ENCODE measurements at places on chromosomes 12 and 14.

GRCh38 chr14:60878536-60878935, 102.3 kb downstream of the TRMT5 start:
- no peak for DNase-seq

GRCh38 chr12:104336115-104336514, 32.6 kb downstream of the EID3 start:
- DNase-seq = peak; percentile 60

DNA sequence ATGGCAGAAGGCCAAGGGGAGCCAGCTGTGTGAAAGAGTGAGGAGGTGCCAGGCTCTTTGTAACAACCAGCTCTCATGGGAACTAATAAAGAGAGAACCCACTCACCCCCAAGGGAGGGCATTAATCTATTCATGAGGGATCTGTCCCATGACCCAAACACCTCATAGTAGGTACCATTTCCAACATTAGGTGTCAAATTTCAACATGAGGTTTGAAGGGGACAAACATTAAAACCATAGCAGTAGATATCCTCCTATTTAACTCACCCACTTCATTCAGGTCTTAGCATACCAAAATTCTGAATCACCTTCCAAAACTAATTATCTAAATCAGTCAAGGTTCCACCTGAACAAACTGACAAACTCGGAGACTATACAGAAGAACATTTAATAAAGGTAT, 75.3 kb downstream of the PPFIA2 start:
- DNase-seq = no peak

DNA sequence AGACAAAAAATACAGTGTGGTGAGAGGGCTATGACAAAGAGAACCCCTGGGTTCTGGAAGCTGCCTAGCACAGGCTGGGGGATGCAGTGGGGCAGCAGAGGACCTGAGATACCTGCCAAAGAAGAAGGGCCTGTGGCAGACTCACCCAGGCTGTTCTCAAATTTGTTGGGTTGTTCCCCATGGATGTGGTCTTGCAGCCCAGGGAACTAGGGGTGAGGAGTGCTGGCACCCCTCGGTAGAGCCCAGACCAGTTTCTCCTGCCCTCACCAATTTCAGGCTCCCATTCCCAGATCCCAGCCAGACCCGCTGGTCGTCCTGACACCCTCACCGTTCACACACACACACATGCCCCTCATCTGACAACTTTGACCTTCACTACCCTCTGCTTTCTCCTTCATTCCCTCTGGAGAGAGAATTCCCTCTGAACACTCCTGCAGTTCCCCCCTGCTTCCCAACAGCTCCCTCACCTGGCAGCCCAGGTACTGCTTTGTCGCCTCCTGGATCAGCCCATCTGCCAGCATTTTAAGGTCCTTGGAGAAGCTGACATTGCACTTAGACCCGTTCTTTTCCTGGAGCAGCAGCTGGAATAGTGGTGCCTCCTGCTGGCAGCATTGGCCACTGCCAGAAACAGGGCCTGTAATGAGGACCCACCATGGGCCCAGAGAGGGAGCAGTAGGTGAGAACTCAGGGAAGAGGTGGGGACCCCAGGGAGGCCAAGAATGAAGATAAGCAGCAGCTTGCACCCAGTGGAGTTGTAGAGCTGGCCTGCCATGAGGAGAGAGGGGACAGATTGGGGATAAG, 5.9 kb upstream of the GDF11 start:
- DNase-seq = peak; percentile 69

GRCh38 chr12:122847921-122848421, 12.7 kb downstream of the HIP1R start:
- DNase-seq = no peak

DNA sequence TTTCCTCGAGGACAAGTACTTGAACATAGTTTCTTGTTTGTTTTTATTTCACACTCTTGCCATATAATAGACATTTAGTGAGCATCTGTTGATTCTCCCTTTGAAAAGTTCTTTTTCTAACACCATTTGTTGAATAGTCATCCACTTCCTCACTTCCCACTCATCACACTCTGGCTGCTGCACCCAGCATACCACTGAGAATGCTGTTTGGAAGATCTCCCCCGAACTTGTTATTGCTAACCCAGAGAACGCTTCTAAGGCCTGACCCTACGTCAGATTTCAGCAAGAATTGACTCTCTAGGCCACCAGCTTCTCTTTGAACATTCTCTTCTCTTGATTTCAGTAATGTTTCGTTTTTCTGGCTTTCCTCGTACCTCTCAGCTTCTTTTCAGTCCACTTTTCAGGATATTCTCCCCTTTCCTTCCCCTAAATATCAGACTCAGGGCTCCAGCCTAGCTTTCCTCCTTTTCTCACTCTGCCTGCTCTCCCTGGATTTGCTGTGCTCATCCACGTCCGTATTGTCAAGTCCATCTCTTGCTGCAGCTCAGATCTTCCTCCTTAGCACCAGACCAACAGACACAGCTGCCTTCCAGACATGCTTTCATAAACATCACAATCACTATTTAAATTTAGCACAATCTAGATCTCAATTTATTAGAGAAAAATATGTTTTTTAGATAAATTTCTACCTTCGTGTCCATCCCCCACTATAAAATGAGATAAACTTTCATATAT, 94.0 kb upstream of the SLC38A4 start:
- DNase-seq = no peak

- DNase-seq = no peak
Observed at GRCh38 chr14:65002586-65003210, 16.0 kb downstream of the FNTB start.

DNA sequence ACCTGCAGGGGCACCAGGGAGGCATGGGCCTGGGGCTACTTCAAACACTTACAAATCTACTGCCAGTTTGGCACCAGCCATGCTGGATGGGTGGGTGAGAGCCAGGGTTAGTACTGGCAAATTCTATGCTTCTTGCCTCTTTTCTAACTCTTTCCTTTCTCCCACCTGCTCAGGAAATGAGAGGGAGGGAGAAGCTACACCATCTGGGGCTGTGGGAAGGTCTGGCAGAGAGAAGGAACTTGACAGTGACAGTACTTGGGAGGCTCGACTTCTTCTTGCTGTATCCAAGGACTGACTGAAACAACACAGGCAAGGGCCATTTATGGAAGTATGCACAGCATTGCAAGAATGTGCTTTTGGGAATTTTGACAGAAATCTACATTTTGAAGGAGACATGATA, 149.6 kb upstream of the DYRK2 start:
- no peak for DNase-seq

GRCh38 chr12:122168492-122168891, 5.5 kb downstream of the IL31 start:
- DNase-seq = no peak

DNA sequence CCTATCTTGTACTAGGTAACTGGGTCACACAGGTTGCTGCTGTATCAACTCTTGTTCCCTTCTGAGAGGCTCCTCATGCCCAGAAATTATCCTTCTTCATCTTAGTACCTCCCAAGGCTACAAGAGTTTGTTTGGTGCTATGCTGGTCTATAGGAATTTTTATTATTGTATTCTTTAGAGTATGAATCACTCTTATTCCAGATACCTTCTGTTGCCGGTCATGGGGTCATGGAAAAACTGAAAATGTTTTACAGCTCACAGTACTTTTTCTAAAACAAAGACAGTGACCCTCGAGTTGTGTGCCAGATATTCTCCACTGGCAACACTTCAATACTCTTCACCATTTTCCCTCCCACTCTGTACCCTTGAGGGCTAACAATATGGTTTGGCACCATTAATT, 1598.0 kb upstream of the TMEM132C start:
- DNase-seq = no peak

- DNase-seq = no peak
Observed at GRCh38 chr12:82758749-82759330, 72.1 kb downstream of the TMTC2 start.

DNA sequence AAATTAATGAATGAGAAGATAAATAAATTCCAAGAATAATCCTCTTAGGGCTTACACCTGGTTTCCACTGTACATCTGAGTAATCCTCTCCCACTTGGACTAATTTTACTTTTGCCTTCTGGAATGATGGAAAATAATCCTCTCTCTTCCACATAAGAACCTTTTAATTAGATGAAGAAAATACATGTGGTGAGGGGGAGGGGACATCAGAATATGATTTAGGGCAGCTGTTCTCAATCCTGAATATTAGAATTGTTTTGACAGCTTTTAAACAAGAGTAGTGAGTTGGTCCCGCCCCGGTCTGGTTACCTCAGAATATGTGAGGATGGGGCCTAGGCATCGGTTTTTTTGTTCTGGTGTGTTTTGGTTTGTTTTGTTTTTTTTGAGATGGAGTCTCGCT, 51.5 kb downstream of the HECTD4 start:
- no peak for DNase-seq

DNA sequence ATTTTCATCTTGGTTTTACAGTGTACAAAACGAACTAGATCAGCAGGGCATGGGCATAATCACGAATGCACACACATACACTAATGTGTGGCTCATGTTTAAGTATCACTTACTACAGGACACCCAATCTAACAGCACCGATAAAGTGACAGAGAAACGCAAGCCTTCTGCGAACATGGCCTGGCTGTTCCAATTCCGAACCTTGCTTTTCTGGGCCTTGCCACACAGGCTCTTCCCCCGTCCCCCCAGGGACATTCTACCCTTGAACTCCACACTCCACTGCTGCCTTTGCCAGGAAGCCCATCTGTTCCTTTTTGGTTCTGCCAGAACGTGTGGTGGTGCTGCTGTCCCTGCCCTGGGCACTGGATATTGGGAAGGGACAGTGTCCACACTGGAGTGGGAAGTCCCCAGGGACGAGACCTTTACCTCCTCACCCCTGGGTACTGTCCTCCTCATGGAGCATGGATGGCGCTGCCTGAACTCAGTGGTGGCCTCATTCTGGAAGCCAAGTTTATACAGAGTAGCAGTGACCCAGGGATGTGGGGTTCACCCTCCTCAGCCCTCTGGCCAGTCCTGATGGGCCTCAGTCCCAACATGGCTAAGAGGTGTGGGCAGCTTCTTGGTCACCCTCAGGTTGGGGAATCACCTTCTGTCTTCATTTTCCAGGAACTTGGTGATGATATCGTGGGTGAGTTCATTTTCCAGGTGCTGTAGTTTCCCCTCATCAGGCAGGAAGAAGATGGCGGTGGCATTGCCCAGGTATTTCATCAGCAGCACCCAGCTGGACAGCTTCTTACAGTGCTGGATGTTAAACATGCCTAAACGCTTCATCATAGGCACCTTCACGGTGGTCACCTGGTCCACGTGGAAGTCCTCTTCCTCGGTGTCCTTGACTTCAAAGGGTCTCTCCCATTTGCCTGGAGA, 7.9 kb downstream of the SERPINA1 start:
- DNase-seq = no peak

- no peak for DNase-seq
Observed at GRCh38 chr14:68645371-68645770, 147.5 kb downstream of the ZFP36L1 start.

GRCh38 chr14:101817501-101818001, 56.0 kb downstream of the PPP2R5C start:
- DNase-seq = no peak

- DNase-seq = no peak
Observed at GRCh38 chr12:11728154-11728755, 78.8 kb downstream of the ETV6 start.

DNA sequence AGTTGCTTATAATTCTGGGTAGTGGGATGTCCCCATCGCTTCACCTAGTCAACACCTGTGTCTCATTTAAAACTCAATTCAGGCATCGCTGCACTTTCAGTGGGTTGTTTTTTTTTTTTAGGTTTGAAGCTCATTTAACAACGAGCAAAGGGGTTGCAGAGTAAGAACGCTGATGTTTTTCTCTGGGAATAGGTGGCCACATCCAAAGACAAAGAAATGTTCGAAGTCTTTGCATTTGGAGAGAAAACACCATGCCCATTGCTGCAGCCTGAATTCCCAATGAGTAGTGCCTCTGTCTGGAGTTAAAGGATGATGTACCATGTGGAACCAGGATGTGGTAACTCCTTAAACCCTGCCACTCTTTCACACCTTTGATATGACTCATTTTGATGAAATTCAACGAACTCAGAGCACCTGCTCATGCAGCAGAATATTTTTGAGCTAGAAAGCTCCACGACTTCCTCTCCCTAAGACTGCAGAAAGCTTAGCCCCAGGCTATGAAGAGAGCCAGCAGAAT, 35.1 kb upstream of the BATF start:
- no peak for DNase-seq

- DNase-seq = no peak
Observed at GRCh38 chr14:93055651-93056115, 60.0 kb downstream of the ITPK1 start.

GRCh38 chr12:115000038-115000437, 316.1 kb upstream of the TBX3 start:
- no peak for DNase-seq

DNA sequence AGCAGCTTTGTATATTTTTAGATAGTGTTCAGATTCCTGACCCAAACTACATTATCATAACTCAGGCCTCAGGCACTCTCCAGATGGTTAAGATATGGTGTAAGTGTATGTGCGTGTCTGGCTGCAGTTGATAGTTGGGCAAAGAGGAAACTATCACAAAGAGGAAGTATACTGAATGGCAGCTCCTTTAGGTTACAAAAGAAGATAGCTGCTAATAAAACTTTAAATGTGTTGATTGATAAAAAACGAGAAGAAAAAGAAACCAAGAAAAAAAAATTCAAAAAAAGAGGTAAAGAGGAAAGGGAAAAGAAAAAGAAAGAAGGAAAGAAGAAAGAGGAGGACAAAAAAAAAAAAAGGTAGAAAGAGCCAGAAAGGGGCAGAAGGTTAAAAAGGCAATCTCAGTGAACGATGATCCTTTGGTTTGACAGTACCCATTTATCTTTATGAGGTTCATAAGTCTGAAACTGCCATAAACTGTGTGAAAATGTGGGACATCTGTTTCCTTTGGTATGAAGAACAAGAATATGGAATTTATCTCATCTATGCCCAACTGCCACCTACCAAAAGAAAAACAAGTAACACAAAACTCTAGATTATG, 42.2 kb downstream of the TAOK3 start:
- no peak for DNase-seq

DNA sequence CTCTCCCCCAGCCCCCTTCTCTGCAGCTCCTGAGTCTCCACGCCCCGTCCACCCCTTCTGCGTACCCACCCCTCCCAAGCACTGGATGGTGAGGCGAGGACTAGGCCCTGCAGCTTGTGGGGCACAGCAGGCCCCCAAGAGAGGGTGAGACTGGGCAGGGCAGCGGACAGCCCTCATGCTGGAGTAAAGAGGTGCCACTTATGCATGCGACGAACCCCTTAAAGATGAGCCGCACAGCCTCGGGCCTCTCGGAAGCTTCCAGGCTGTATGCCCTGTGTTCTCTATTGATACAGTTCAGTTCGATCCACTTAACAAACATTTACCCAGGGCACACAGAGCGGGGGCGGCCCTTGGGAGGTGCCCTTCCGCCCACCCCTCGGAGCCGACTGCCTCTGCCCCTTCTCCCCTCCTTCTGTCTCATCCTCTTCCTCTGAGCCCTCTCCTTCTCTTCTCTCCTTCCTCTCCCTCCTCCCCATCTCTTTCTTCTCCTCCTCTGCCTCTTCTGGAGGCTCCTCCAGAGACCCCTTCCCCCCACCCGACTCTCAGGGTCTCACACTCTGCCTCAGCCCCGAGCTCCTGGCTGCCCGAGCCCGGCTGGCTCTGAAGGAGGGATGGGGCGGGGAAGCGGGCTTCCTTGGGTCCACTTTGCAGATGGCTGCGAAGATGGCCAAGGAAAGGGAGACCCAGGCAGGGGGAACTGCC, 32.7 kb upstream of the DLK1 start:
- DNase-seq = no peak

- no peak for DNase-seq
Observed at GRCh38 chr14:90518941-90519256, 122.1 kb downstream of the CALM1 start.
